ENCODE measurements at places on chromosomes 6 and 20.
A peak's percentile ranks its signal among the peaks of the same experiment; 100 is the strongest.

- no peak for DNase-seq
Observed at GRCh38 chr20:39700528-39700927, 738.4 kb downstream of the DHX35 start.

DNA sequence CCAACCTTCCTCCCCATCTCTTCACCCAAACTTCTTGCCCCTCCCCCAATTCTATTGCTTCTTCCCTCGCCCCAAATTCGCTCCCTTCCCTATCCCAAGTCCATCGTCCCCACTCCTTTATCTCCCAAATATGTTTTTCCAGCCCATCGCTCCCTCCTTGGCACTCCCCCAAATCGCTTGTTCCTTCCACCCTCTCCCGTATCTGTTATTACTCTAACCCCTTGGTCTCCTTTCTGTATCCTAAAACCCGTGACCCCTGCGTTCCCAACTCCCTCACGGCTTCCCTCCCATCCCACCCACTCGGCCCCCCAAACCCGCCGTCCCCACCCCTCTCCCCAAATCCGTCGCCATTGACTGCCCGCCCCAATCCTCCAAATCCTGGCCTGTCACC lies 584 bp downstream of the MTCH1 start:
- DNase-seq = no peak

DNA sequence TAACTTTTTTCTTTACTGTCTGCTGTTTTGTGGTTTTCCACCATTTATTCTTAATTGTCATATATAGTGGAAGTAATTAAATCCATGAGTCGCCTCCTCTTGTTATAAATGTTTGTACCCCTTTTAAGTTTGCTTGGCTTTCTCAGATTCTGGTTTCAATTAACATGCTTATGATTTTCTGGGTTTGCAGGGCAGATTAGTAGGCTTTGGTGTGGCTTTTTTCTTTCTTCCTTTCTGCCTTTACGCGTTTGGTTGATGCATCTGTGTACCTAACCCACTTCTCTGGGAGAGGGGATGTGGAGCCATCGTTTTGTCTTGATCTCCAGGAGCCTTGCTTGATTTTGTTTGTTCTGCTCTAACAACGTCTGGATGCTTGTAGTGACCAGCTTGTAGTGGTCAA lies 100.4 kb downstream of the JARID2 start:
- DNase-seq = no peak

DNA sequence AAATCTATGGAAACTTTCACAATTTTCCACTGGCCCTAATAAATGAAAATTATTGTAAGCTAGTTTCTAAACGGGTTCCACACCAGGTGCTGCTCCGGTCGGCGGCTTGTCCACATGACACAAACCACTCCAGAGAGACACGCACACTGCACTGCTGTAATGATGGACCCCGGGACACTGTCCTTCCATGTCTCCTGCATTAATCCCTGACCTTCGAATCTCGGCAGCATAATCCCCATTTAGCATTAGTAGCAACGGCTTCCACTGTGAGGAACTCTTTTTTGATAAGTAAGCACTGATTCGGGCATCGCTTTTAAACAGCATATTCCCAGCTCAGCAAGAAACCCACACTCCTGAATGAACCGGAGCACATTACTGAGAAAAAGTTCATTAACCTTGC lies 43.5 kb downstream of the INSM1 start:
- DNase-seq = peak; percentile 68

DNA sequence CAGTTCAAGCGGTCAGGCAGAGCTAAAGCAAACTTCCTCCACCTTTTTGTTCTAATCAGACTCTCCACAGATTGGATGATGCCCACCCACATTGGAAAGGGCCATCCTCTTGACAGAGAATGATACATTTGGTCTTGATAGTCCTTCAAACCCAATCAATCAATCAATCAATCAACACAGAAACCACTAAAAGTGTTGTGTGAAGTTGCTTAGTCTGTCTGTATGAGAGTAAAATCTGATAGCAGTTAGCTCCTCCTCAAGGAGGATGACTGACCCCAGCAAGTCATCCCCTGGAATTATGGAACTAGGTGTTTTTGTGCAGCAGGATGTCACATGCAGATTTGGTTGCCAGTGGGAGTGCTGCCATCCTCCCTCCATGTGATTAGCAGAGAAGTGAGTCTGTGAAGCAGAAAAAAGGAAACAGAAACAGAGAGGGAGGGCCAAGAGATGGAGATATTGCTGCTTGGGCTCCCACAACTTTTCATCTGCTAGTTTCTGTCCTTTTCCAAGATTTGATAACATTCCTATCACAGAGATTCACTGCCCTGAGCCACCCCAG lies 32.0 kb upstream of the SSTR4 start:
- no peak for DNase-seq

DNA sequence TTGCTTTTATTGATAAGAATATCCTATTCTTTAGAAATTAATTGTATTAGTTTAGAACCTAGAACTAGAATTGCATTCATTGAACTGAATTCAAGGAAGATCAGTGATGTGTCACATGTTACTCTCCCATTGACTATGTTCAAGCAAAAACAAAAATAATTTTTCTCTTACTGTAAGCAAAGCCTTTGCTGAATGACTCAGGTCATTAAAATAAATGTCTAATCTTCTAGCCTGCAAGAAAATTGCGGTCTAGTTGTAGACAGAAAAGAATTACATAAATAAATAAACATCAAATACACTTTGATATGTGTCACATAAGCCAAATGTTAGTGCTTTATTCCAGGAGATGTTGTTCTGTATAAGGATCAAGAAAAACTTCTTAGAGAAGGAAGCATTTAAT lies 387.9 kb downstream of the ADGRB3 start:
- no peak for DNase-seq

DNA sequence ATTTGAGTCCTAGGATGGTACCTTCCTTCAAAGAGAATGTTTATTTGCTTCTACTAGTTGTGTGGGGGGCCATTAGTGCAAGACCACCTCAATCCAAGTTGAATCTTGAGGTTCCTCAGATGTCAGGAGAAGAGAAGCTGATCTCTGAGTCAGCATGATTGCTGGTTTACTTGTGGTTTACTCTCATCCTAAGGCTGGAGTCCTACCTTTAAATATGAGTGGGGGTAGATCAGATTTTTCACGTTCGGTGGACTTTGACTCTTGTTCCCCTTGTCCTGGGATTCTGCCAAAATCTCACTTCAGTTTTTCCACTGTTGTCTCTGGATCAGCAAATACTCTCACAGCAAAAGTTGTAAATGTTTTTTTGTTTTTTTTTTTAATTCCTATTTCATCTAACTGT lies 84.6 kb upstream of the F13A1 start:
- DNase-seq = no peak

- DNase-seq = no peak
Observed at GRCh38 chr6:55495277-55495676, 83.7 kb downstream of the HMGCLL1 start.

DNA sequence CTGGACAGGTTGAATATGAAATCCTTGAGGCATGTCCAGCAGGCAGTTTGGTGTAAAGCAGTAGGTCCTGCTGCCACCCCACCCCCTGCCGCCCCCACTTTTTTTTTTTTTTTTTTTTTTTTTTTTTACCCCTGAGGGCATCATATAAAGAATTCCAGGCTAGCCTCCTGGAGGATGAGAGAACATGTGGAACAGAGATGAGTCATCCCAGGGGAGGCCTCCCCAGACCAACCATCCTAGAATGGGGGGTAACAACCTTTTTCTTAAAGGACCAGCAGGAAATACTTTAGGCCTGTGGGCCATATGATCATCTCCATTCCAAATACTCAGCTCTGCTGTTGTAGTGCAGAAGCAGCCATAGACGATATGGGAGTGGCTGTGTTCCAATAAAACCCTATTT lies 170.9 kb downstream of the GJA10 start:
- DNase-seq = no peak

DNA sequence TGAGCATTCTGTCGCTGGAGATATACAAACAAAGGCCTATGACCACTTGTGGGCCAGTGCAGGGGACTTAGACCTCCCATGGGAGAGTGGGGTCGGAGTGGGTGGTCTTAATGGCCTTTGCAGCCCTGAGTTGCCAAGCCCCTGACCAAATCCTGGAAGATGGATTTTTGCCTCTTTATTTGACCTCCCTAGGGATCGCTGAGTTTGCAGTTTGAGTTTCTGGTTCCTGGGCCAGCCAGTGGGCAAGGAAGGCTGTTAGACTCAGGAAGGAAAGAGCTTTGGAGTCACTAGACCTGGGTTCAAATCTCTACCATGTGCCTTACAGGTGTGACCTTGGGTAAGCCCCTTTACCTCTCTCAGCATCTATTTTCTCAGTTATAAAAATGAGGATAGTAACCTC lies 94.1 kb downstream of the CD40 start:
- DNase-seq = no peak

- peak; percentile 93 for DNase-seq
Observed at GRCh38 chr20:64090165-64090564, 6.0 kb upstream of the LKAAEAR1 start.

DNA sequence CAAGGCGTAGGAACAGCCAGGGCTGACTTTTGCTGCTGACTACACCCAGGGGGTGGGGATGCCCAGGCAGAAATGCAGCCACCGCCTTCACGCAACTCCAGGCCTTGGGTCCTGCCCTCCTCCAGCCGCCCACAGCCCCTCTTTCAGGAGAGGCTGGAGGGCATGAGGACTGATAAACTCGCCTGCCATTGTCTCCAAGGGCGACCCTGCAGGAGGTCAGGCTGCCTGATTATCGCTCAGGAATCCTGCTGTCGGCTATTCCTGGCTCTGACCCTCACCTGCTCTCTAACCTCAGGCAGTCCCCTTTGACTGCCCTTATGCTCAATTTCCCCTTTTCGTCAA lies 62.0 kb upstream of the HDDC2 start:
- no peak for DNase-seq

DNA sequence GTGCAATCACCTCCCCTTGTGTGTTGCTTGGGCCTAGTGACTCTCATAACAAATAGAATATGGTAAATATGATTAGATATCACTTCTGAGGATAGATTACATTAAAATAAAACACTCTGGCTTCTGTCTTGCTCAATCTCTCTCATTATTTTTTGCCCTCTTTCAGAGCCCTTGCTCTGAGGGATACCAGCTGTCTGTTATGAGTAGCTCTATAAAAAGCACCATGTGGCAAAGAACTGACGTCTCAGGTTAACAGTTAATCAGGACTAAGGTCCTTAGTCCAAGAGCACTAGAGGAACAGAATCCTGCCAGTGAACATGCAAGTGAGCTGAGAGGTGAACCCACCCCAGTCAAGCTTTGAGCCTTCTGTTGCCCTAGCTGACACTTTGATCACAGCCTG lies 402.2 kb upstream of the HTR1E start:
- no peak for DNase-seq

- DNase-seq = no peak
Observed at GRCh38 chr6:73528897-73529296, 8.1 kb upstream of the EEF1A1 start.

DNA sequence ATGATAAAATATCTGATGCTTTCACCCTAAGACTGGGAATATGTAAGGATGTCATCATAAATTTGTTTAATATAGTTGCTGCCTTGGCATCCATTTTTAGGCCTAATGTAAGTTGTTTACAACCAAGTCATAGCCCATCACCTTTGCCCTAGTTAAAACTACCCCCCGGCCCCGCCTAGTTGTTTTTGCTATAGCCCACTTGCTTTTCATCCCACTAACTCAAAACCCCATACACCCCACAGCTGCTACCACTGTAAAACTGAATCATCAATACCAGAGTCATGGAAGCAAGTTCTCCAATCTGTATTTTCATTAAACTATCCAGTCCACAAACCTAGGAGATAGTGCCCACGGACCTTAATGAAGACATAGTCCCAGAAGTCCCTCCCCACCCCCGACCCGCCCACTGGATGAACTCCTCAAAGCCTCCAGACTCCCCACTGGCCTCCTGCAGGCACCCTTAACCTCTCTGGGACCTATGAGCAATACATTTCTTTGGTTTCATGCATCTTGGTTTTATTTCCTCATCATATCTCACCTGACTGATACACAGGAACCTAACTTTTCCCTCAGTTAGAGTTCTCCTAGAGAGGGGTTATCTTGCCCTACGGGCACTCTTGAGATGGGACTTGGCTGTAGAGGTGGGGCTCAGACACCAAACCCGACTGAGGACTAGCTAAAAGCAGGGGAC lies 12.5 kb upstream of the ZDHHC14 start:
- no peak for DNase-seq

All from cerebellar cortex (tissue), 1 donor.